Chondrocyte (in vitro differentiated cells): ENCODE measurements at places on chromosomes 5 and 9. TPM values are rescaled to one million over a fixed set of nuclear protein-coding genes. Genes with fewer than 3 reads are reported as not detected.
A peak's percentile ranks its signal among the peaks of the same experiment; 100 is the strongest.

VAV2 gene
- 17.7 to 34.2 TPM (median 19.3 TPM) in 3 replicates for total RNA-seq

GRCh38 chr5:91329283-91329682, 53.8 kb downstream of the ARRDC3 start:
- no peak overlapping the region for H3K4me3 ChIP-seq
- H3K4me1 ChIP-seq: peaks cover 4% of the 10 kb centered on the region

GRCh38 chr5:180117000-180117725, 45.6 kb upstream of the RNF130 start:
- no peak overlapping the region for H3K4me3 ChIP-seq
- no peaks in the 10 kb centered on the region for H3K4me1 ChIP-seq
- H3K36me3 ChIP-seq: no peaks in the 10 kb centered on the region
- H3K27me3 ChIP-seq: peaks cover 6% of the 10 kb centered on the region
- no peak for DNase-seq

- H3K4me1 ChIP-seq: peaks cover 57% of the 10 kb centered on the region
- H3K4me3 ChIP-seq: peak overlapping the region; percentile 98
- peaks cover 9% of the 10 kb centered on the region for H3K36me3 ChIP-seq
- DNase-seq: no peak
These were observed 32.3 kb downstream of the TNPO1 start for GRCh38 chr5:72848474-72849428.

GOLGA2 gene
- 201 to 243 TPM (median 210 TPM) in 3 replicates for total RNA-seq

CDO1 gene
- total RNA-seq: 2.8 to 7.1 TPM (median 3.3 TPM) in 3 replicates

GRCh38 chr5:138533973-138534941, 8.8 kb downstream of the ETF1 start:
- peaks cover 11% of the 10 kb centered on the region for H3K36me3 ChIP-seq
- no peaks in the 10 kb centered on the region for H3K27me3 ChIP-seq
- H3K4me1 ChIP-seq: peaks cover 36% of the 10 kb centered on the region
- no peak for DNase-seq
- peak overlapping the region; percentile 75 for H3K27ac ChIP-seq
- no peak overlapping the region for H3K4me3 ChIP-seq

C5orf46 gene
- 7.8 to 9.8 TPM in 2 of 3 replicates, not detected in the other for total RNA-seq

MSX2 gene
- 2.2 to 25.5 TPM (median 2.3 TPM) in 3 replicates for total RNA-seq

DNA sequence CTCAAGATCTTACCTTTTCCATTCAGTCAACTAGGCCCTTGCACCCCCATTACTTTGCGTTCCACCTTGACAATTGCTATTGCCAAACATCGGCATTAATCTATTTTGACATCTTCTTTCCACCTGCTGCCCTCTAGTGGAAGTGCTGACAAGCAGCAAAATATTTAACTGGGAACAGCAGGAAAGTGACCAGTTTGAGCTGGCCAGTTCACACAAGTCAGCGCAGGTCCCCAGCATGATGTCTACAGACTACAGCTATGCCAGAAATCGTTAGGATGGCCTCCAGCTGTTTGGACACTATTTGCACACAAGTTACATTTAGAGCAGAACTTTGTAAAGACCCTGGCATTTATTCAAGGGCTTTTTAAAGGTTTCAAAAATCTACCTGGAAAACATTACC, 160.1 kb downstream of the GHR start:
- no peak overlapping the region for H3K27ac ChIP-seq
- no peak for DNase-seq
- no peaks in the 10 kb centered on the region for H3K36me3 ChIP-seq
- peaks cover 9% of the 10 kb centered on the region for H3K4me1 ChIP-seq
- peaks cover 10% of the 10 kb centered on the region for H3K27me3 ChIP-seq
- H3K4me3 ChIP-seq: no peak overlapping the region

DNA sequence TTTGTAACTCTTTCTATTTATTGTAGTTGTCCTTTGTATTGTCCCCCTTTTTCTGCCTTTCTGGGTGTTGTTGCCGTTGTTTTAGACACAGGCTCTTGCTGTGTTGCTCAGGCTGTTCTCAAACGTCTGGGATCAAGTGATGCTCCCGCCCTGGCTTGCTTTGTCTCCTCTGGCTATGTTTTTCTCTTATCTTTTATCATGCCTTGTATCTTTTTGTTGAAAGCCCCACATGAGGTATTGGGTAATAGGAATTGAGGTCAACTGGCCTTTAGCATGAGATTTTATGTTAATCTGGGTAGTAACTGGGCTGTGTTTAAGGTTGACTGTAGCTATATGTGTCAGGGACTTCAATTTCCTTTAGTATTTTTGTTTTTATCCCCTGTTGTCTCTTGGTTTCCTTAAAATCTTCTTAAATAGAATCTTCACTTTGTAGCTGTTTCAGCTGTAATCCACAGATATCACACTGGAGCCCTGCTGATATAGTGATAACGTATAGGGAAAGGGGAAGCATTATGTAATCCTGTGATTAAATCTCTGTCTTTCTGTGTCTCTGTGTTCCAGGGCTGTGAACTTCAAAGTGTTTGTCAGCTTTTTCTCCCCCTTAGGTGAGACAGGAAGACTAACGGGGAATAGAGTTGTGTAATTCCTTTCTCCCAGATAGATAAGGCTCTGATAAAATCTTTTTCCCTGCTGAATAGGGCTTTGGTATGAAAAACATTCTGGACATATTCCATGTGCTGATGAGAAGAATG, 25.9 kb upstream of the CACNA1B start:
- H3K4me1 ChIP-seq: no peaks in the 10 kb centered on the region
- no peak for DNase-seq
- no peak overlapping the region for H3K4me3 ChIP-seq
- H3K27ac ChIP-seq: no peak overlapping the region
- peaks cover 9% of the 10 kb centered on the region for H3K36me3 ChIP-seq

DNA sequence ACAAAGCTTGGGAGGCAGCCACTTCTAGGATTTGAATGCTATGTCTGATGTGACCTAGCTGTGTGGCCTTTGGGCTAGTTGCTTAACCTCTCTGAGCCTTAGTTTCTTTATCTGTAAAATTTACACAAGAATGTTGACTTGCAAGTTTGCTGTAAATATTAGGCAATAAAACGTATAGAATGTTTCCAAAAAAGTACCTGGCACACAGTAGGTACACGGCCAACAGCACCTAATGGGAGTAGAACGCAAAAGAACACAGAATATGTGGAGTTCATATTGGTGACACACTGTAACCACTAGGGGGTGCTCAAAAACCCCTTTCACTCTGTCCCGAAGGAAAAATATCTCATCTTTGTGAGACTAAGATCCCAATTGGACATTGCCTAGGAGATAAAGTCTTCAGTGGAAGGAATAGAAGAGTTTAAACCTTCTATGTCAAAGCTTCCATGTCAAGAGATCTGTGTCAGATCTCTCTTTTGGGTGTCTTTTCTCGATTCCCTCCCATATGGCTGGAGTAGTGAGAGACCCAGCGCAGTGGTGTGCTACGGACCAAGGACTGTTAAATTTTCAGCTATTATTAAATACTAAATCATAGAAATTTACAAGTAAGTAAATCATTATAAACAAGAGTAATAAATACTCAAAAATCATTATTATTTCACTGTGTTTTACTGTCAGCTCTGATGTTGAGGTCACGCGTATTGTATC, 145.4 kb upstream of the RAD23B start:
- peaks cover 3% of the 10 kb centered on the region for H3K27me3 ChIP-seq
- no peak overlapping the region for H3K27ac ChIP-seq
- H3K4me1 ChIP-seq: peaks cover 7% of the 10 kb centered on the region
- no peaks in the 10 kb centered on the region for H3K36me3 ChIP-seq
- no peak for DNase-seq
- H3K4me3 ChIP-seq: no peak overlapping the region

GRCh38 chr5:114362977-114363761, 1.3 kb downstream of the KCNN2 start:
- H3K36me3 ChIP-seq: peaks cover 2% of the 10 kb centered on the region
- no peak overlapping the region for H3K27ac ChIP-seq
- no peak for DNase-seq
- peaks cover 60% of the 10 kb centered on the region for H3K27me3 ChIP-seq

- no peak for DNase-seq
- no peaks in the 10 kb centered on the region for H3K27me3 ChIP-seq
- H3K27ac ChIP-seq: no peak overlapping the region
These were observed 157.8 kb upstream of the TNC start for GRCh38 chr9:115275753-115276152.

- no peak overlapping the region for H3K27ac ChIP-seq
- no peak overlapping the region for H3K4me3 ChIP-seq
- no peaks in the 10 kb centered on the region for H3K36me3 ChIP-seq
- DNase-seq: no peak
- no peaks in the 10 kb centered on the region for H3K4me1 ChIP-seq
These were observed 18.3 kb upstream of the TNFSF15 start for GRCh38 chr9:114824110-114824509.

DNA sequence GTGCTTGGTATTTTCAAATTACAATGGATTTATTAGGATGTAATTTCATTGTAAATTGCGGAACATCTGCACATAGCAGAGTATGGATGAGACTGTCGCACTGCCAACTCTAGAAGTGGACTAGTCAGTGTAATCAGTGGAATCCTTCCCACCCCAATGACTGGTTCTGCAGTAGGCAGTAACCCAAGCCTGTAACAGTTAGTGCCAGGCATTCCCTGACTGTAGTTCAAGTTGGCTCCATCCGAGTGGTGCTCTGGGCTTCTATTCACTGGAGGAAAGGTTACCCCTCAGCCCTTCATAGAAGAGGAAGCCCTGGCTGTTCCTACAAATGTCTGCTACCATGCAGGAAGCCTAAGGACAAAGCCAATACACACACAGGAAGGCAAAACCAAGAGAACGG, 23.2 kb downstream of the AK3 start:
- no peak overlapping the region for H3K27ac ChIP-seq
- H3K4me1 ChIP-seq: no peaks in the 10 kb centered on the region
- no peak overlapping the region for H3K4me3 ChIP-seq
- no peaks in the 10 kb centered on the region for H3K27me3 ChIP-seq

DNA sequence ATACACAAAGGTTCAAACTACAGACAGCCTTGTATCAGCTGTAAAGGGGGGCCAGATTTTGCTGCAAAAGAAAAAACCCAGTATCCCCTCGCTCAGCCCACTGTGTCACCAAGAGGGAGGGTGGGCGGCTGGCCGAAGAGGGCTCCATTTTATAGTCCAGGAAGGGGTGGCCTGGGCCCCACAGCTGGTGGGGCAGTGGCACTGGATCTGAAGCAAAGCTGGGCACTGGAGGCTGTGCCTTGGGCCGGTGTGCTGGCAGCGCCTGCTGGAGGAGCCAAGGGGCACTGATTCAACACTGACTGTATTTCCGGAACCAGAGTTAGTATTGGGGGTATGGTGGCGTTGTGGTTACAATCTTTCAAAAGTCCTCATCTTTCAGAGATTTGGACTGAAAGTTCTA, 9.1 kb downstream of the BRD3 start:
- no peaks in the 10 kb centered on the region for H3K36me3 ChIP-seq
- no peak overlapping the region for H3K4me3 ChIP-seq
- H3K27ac ChIP-seq: no peak overlapping the region
- H3K4me1 ChIP-seq: peaks cover 23% of the 10 kb centered on the region

DNA sequence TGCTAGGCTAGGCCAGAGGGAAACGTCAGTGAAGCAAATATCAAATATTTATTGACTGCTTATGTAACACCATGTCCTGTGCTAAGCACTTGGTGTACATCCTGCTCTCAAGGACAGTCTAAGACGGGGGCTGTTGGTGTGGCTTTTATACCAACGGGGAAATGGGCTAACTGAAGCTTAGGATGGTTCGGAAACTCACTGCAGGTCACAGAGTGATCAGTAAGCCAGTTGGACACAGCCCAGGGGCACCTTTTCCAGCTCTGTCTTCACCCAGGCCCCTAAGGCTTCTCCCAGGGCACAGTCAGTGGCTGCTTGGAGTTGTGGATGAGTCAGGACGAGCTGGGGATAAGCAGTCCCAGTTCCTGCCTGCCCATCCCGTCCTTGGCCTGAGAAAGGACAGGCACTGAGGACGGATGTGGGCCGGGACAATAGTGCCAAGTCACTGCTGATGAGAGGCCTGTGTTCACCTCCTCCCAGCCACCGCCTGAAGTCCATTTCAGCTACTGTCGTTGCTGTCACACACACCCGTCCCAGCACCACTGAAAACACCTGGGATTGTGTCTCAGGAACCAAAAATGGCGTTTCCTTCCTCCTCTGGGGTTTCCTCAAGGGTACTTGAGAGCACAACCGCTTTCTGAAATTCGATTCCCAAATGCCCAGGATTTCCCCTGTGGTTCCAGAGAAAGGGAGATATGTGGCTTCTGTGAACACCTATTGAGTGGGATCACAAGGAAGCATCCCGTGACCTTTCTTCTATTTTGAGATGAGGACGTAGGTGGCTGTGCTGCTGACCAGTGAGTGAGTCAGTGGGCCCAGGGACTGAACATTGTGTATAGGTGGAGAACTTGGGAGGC, 17.5 kb upstream of the SPRY4 start:
- DNase-seq: no peak
- H3K27ac ChIP-seq: no peak overlapping the region
- H3K36me3 ChIP-seq: peaks cover 5% of the 10 kb centered on the region

- H3K27ac ChIP-seq: no peak overlapping the region
- H3K4me1 ChIP-seq: peaks cover 16% of the 10 kb centered on the region
- peaks cover 3% of the 10 kb centered on the region for H3K27me3 ChIP-seq
- no peaks in the 10 kb centered on the region for H3K36me3 ChIP-seq
These were observed 93.9 kb downstream of the GRIA1 start for GRCh38 chr5:153584126-153584959.

DNA sequence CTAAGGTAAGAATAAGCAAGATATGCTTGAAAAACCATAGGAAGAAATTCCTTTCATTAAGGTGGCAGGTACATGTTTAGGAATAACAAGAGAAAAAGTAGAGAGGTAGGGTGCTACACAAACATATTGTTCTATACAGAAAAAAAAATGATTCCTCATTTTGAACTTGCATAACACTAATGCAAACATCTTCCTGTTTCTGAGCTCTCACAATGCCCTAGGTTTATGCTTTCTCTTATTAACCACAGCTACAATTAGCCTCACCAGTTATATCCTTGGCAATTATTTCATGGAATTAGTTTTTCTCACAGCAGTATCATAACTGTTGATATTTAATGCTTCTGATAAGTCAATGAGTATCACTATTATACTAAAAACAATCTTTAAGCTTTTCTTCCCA, 20.7 kb downstream of the CEMIP2 start:
- no peak overlapping the region for H3K4me3 ChIP-seq
- DNase-seq: no peak
- peaks cover 10% of the 10 kb centered on the region for H3K36me3 ChIP-seq
- peaks cover 37% of the 10 kb centered on the region for H3K4me1 ChIP-seq
